T follicular helper cell (primary cell): ENCODE measurements at places on chromosomes 5 and 9.

- no peak for DNase-seq
Measured at GRCh38 chr5:124444147-124444775, 302.2 kb downstream of the ZNF608 start.

DNA sequence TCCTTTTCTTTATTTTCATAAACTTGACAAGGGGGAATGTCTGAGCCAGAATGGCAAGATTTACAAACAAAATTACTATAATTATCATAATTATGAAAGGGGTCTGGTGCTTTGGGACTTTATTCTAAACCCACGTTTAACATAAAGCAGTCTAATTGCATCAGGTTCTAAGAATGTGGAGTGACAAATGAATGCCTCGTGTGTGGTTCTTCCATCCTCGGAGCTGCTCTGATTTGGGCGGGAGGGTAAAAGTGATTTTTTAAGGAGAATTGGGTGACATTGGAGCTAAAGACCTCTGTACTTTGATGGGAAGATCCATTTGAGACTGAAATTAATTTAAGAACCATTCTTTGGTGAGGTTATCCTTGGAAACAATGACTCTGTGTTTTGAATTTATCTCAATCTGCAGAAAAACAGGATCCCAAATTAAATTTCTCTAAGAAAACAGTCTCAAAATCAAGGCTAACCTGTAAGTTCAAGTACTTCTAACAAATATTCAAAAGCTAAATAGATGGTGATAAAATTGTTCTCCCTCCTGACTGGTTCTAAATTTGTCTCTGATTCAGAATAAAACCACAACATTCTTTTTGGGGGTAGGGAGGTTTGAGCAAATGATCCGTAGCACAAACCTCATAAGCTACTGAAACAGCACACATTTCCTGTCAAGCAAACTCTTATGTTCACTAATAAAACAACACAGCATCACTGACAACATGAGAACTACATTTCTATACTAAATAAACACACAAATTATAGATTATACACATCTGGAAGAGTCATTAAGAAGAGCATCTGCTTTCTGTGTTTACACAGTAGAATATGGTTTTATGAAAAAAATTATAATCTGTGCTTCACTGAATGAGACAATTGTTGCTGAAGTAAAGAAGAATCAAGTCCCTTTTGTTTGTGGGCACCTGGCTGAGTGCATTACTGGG, 85.5 kb downstream of the DCP2 start:
- DNase-seq: no peak

GRCh38 chr9:2241461-2241835, 226.3 kb downstream of the SMARCA2 start:
- DNase-seq: no peak

DNA sequence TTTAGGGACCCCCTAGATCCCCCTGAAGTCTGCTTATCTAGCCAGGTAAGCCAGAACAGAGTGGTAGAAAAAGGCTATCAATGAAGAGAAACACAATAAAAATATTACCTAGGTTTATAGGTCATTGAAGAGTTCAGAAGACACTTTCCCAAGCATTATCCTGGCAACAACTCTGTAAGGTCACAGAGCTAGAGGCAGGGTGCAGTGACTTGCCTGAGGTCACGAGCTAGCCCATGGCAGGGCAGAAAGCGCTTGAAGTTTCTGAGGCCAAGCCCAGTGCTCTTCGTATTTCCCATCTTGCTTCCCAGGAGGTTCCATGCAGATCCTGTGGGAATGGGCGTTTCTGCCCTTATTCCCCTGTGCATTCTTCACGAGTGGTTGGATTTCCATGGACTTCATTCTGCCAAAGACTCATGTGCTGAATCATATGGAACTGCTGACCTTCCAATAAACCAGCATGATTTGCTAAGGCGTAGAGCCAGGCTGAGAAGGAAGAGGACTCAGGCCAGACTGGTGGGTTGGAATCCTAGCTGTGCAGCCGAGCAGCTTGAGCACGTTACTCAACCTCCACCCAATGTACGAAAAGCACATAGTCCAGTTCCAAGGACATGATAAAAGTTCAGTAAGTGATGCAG, 22.1 kb downstream of the TRMO start:
- DNase-seq: no peak

GRCh38 chr9:14133394-14133793, 180.5 kb downstream of the NFIB start:
- no peak for DNase-seq

DNA sequence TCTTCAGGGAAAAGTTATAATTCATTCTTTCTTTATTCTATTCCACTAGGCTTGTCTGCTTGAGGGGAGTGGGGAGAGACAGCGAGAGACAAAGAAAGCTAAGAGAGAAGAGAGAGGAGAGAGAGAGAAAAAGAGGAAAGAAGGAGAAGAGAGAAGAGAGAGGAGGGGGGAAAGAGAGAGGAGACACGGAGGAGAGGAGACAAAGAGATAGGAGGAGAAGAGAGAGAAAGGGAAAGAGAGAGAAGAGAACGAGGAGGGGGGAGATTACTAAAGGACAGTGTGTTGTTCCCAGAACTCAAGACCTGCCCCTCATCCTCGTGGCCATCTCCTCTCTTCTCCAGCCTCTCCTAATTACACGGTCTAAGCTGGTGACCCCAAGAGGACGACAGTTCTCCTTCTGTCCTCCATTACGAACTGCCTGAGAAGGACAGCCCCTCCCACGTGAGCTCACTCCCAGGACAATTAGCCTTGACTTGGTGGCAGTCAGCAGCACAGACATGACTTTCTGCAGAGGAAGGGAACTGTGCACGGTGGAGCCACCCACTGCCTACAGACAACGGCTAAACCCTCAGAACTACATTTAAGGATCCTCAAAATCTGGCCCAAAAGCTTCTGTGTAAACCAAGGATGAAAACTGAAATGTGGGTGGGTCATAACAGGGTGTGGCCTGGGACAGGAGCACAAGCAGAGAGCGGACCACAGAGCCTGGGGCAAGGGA, 99.1 kb downstream of the COL23A1 start:
- DNase-seq: no peak

- DNase-seq: peak; percentile 26
Measured at GRCh38 chr9:129626625-129627284, 792 bp downstream of the NTMT1 start.

GRCh38 chr5:7650755-7651154, 200.2 kb downstream of the CFAP90 start:
- DNase-seq: no peak

GRCh38 chr5:58266402-58266801, 193.5 kb downstream of the PLK2 start:
- no peak for DNase-seq

GRCh38 chr9:14107495-14107894, 206.4 kb downstream of the NFIB start:
- no peak for DNase-seq

GRCh38 chr5:84381502-84382362, 2.9 kb downstream of the EDIL3 start:
- DNase-seq: no peak

- DNase-seq: no peak
Measured at GRCh38 chr5:170469414-170469813, 34.4 kb upstream of the KCNIP1 start.
